Activated CD4-positive, alpha-beta T cell treated with anti-CD3 and anti-CD28 coated beads, Interleukin-2, amount 10 ng/mL, durations not matched to agents 7 days and 5 days (primary cell): ENCODE measurements at places on chromosomes 5 and 9. TPM values are rescaled to one million over a fixed set of nuclear protein-coding genes. Genes with fewer than 3 reads are reported as not detected.

DNA sequence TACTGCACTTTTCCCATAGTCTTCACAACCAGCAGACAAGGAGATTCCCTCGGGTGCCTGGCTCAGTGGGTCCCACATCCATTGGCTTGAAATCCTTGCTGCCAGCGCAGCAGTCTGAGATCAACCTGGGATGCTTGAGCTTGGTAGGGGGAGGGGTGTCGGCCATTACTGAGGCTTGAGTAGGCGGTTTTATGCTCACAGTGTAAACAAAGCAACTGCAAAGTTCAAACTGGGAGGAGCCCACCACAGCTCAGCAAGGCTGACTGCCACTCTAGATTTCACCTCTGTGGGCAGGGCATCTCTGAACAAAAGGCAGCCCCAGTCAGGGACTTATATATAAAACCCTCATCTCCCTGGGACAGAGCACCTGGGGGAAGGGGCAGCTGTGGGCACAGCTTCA lies 512.3 kb upstream of the MPDZ start:
- no peak for DNase-seq

GRCh38 chr5:109853377-109853776 lies 163.7 kb downstream of the MAN2A1 start:
- DNase-seq: no peak

GRCh38 chr9:126533926-126534310 lies 79.8 kb upstream of the LMX1B start:
- DNase-seq: no peak

GRCh38 chr9:128098297-128099230 lies 29.0 kb downstream of the PTGES2 start:
- DNase-seq: peak; percentile 33

- no peak for DNase-seq
Measured at GRCh38 chr5:57831932-57832331, 349.3 kb upstream of the ACTBL2 start.

GRCh38 chr5:10627160-10627701 lies 63.4 kb downstream of the ANKRD33B start:
- DNase-seq: no peak

DNA sequence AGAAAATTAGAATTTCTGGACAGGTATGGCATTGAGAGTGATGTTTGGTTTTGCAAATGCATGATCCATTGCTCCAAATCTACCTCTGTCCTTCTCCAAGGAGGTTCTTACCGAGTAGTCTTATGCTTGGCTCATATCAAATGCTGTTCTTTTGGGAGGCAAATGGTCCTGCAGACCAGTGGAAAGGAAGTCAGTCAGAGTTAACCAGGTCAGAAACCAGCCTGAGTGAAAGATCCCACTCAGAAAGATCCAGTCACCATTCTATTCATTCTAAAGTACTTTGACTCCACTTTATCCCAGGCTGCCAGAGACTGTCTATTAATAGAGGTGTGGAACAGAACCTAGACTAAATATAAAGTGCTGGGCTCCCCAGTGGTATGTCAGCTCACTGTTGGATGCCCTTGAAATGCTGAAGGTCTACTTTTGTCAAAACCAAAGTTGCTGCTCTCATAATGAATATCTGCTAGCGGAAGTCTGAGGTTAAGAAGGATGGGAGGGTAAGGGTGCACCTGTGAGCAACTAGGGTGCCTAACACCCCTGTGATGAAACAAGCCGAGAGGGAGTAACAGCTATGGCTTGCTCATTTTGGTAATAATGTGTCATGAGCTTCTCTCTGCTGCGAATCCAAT lies 302.2 kb downstream of the ZNF608 start:
- DNase-seq: no peak

GRCh38 chr5:63351164-63351563 lies 611.1 kb downstream of the HTR1A start:
- no peak for DNase-seq

DNA sequence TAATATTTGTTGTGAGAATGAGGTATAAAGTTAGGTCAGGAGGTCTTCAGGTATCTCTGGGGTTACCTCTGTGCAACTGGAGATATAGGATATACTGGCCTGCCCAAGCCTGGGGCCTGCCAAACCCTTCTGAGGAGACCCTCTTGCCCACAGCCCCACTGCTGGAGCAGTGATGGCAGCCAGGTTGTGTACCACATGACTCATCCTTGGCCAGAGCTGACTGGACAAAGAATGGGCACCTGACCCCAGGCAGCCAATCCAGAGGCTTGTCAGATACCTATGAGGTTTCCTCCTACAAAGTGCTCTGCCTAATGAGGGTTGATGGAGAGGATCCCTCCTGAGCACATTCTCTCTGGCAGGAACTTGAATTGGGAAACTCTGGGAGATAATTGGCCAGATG lies 56.1 kb upstream of the TBC1D2 start:
- no peak for DNase-seq

DNA sequence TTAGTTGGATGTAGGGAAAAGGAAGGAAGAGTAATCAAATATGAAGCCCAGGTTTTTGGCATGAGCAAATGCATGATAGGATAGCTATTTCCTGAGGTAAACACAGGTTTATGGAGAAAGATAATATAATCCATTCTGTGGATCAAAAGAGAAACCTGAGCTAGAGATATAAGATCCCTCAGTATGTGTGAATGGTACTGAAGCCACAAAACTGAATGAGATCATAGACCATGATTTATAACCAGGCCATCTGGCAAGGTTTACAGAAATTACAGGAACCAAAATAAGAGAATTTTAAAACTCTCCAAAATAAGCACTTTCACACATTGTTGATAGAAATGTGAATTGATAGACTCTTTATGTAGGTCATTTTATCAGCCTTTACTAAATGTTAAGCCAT lies 28.7 kb upstream of the ECM2 start:
- DNase-seq: no peak

- DNase-seq: no peak
Measured at GRCh38 chr9:29740518-29740917, 2167.2 kb upstream of the C9orf72 start.

DNA sequence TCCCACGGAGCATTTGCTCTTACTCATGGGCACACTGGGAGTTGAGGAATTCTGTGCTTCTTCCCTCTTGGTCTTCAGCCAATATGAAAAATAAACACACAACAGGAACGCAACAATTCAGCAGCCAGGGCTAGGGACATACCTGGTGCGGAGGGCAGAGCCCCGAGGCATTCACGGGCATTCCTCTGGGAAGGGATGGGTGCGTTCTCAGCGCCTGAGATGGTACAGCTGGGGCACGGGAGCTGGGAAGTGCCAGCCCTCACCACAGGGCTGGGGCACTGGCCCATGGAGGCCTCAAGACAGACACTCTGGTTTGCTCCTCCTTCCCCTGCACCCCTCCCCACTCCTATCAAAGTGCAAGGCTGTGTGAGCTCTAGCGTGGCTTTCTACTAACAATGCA lies 2.1 kb downstream of the SLC6A3 start:
- no peak for DNase-seq

- DNase-seq: no peak
Measured at GRCh38 chr9:20139763-20140290, 351.0 kb upstream of the SLC24A2 start.

GRCh38 chr9:21696411-21696871 lies 106.0 kb upstream of the MTAP start:
- no peak for DNase-seq

DNA sequence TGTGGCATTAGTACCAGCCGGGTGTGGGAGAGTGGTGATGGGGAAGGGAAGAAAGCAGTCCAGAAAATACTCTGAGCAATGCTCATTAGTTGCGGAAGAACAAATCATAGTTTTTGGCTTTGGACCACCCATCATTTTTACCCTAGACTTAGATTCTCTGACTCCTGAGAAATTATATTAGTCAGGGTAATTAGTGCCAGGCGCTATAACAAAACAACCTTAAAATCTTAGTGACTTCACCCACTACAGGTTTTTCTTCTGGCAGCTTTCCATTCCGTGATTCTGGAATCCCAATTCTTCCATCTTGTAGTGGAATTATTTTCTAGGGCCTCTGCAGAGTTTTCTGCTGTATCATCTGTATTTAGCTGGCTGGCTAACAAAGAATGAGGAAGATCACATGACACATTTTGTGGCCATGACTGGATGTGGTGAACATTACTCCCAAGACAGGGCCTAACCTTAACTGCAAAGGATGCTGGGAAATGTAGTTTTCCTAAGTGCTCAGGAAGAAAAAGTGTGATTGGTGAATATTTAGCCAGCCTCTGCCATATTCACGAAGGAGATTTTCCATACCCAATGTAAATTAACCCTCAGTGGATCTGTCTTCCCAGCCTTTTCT lies 373.0 kb upstream of the MEF2C start:
- DNase-seq: no peak

DNA sequence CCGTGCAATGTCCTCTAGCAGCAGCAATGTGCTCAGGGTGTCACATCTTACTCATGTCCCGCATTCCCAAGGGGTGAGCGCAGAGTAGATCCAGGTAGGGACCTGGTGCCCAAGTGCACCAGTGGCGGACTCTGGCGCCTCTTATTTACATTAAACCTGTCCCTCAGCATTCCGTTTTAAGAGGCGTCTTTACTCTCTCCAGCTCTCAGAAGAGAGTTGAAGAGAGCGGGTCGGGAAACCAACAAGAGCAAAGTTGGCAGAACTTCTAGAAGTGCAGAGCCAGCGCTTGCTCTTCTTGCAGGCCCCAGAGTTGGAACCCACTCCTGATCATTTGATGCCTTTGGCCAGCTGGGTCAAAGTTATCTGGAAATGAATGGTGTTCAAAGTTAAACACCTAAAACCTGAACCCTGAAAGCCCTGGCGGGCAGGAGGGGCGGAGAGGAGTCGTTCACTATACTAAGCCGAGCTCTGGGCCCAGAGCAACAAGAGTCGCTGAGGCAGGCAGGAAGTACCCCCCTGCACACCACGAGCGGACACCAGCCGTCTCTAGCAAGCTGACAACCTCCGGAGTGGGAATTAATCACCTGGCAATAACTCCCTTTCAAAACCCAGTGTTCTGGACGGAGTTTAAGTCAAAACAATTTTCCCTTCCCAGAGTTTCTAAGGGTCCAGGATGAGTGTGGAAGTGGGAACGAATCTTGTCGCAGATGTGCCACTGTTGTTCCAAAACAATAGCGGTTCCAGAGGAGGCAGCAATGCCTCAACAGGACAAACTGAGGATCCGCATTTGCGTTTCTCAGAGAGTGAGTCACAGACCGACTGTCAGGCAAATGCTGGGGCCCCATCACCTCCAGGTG lies 122.8 kb downstream of the TMEM161B start:
- DNase-seq: no peak

DNA sequence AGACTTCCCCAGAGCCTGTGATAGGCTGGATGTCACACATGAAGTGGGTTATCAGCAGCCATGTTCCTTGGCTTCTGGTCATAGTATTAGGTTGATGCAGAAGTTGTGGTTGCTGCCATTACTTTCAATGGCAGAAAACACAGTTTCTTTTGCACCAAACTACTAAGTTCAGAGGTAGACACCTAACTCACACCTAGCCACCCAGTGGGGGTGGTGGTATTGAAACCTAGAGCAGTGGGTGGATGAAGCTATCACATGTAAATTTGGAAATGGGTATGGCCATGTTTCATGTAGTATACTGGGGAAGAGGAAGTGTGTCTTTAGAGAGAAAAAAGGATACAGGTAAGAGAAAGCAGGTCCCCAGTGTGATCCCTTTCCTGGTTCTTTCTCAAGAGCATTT lies 347.9 kb upstream of the SEMA6A start:
- DNase-seq: no peak

DNA sequence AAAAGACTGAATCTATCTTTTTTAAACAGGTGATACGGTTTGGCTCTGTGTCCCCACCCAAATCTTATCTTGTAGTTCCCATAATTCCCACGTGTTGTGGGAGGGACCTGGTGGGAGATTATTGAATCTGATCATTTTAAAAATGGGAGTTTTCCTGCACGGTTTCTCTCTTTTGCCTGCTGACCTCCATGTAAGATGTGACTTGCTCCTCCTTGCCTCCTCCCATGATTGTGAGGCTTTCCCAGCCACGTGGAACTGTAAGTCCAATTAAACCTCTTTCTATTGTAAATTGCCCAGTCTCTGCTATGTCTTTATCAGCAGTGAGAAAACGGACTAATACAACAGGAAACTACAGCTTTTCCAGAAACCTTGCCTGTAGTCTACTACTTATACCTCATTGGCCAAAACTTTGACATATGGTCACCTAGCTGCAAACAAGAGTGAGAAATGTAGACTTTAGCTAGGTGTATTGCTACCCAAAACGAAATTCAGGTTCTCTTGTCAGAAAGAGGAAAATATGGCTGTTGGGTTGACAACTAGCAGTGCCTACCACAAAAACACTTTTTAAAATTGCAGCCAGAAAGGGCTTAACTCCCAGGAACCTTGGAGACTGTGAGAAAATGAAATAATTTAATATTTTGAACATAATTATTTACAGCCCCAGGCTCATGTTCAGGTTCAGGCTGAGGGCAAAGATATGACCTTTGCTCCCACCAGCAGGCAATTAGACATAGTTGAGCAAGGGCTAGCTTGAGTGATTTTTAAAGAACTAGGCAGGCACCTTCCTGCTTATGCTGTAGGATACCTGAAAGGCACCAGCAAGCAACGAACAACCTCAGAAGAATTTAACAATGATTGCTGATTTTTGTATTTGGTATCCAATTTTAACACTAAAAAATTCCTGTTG lies 7.4 kb upstream of the AGGF1 start:
- no peak for DNase-seq

GRCh38 chr5:1299961-1300360 lies 5.1 kb upstream of the TERT start:
- no peak for DNase-seq

GRCh38 chr9:32291370-32291769 lies 93.1 kb upstream of the ACO1 start:
- no peak for DNase-seq

GRCh38 chr9:108024604-108025003 lies 535.0 kb upstream of the KLF4 start:
- DNase-seq: no peak

GRCh38 chr9:115442054-115442453 lies 324.1 kb upstream of the TNC start:
- no peak for DNase-seq

Gene NTRK2
- 1.8 TPM for total RNA-seq

Gene CAST
- total RNA-seq: 178 TPM

Gene PPP3R2
- total RNA-seq: not detected

Gene RNF38
- 37.6 TPM for total RNA-seq

Gene C9orf50
- not detected for total RNA-seq

Gene NR2F1
- not detected for total RNA-seq

Gene RHOBTB3
- 0.74 TPM for total RNA-seq

Gene QRFP
- total RNA-seq: not detected
